ENCODE measurements at places on chromosomes 1 and 21. TPM values are rescaled to one million over a fixed set of nuclear protein-coding genes. Genes with fewer than 3 reads are reported as not detected.

DNA sequence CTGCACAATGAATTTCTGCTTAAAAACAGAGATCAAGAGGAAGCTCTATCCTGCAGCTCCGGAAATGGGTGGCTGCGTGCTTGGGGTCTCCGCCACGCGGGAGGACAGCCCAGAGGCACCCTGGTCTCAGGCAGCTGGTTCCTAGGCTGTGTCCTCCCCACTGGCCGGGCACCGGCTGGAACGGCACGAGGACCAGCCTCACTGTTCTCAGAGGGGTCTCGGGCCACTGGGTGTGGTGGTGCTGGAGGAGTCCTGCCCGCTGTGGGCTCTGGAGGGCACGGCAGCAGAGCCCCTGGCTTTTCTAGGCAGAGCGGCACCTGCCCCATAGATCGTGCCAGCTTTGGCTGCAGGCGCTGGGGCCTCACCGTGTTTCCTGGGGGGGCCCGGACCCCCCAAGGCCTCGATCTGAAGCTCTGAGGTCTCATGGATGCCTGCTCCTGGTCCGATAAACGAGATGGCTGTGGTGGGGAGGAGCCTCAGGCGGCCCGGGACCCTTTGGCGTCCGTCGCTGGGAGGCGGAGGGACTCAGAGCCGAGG is 8.2 kb upstream of the RNF223 start:
- peak; percentile 12 for DNase-seq

- DNase-seq, result no peak
Observed at GRCh38 chr1:17857996-17858395, 102.9 kb downstream of the ACTL8 start.

DNA sequence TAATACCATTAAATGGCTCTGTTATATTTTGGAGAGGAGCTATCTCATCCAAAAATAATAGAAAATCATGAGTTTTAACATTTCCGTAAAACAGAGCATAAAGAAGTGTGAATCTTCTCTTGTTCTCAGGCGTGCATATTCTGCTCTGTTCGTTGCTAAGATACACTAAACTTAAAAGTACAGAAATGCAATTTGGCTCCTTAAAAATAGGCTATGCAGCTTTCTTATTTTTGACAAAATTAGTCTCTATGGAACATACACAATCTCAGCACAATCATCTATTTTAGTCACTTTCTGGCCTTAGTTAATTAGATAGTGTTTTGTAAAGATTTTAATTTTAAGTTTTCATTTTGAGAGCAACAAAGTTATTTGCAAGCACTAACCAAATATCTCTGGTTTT is 79.0 kb upstream of the USP25 start:
- DNase-seq, result no peak

- no peak for DNase-seq
Observed at GRCh38 chr1:220746851-220747250, 1.3 kb upstream of the MTARC2 start.

- no peak for DNase-seq
Observed at GRCh38 chr21:42369821-42370220, 3.5 kb upstream of the TFF1 start.

GRCh38 chr1:52413410-52413989 is 9.1 kb downstream of the PRPF38A start:
- DNase-seq, result no peak

- no peak for DNase-seq
Observed at GRCh38 chr1:183776731-183777130, 28.2 kb upstream of the RGL1 start.

GRCh38 chr1:24233684-24234600 is 46.9 kb upstream of the IFNLR1 start:
- no peak for DNase-seq

DNA sequence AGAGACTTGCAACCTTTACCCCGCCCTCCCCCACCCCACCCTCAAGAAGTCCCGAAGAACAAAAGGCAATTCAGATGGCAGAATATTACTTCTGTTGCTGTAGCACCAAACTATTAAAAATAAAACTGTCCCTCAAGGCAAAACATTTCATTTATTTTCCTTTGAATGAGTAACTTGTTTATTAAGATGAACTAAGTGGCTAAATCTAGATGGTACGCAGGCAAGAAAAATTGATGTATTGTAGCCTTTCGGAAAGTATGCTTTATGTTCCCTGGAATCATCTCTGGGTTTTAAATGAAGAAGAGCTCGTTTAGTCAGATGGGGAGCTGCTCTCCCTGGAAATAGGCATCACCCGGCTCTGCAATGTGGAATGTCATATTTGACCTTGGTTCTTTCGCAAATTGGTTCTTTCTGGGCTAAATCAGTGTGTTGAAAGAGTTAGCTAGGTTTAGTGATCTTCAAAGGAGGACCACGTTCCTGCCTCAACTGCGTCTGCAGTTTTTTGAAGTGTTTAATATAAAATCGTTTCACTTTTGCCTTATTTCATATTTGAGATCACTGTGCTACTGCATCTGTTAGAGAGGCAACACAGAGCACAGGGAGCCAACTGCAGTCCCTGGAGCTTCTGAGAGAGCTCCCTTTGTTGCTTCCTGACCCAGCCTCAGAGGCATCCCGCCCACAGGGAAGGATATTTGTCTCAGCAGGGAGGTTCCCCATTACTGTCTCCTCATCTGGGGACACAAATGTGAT is 61.8 kb downstream of the KIF26B start:
- no peak for DNase-seq

- DNase-seq, result no peak
Observed at GRCh38 chr1:18007391-18008041, 100.1 kb upstream of the IGSF21 start.

GRCh38 chr1:236400061-236400603 is 6.0 kb downstream of the EDARADD start:
- no peak for DNase-seq

DNA sequence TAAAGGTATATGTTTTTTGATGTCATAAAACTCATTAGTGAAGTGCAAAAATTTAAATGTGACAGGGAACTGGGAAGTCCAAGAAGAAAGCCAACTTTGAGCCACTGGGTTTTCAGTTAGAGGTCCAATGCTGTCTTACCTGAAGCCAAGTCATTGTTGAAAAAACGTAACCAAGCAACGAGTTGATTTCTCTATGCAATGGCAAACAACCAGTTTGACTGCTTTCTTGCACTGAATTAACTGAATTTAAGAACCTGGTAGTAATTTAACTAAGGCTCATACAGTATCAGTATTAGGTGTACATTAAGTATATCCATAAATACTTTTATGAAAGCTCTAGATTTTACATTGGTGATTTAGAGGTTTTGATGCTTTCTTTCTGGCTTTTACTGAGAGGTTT is 20.2 kb upstream of the S1PR1 start:
- no peak for DNase-seq

DNA sequence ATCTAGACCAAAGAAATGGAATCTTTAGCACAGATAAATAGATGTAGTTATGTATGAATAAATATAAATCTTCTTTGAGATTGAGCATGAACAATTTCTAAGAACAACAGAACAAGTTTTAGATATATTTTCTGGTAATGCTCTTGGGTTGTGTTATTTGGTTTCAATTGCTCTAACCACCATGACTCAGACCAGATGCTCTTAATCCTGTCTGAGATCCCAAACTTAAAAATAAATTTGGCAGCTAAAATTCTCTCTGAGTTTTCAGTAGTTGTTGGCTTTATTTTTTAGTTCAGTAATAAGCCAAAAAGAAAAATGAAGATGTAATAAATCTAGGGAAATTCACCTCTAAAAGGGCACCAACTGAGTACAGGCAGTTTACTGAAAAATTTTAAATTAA is 1693.4 kb downstream of the NCAM2 start:
- no peak for DNase-seq

DNA sequence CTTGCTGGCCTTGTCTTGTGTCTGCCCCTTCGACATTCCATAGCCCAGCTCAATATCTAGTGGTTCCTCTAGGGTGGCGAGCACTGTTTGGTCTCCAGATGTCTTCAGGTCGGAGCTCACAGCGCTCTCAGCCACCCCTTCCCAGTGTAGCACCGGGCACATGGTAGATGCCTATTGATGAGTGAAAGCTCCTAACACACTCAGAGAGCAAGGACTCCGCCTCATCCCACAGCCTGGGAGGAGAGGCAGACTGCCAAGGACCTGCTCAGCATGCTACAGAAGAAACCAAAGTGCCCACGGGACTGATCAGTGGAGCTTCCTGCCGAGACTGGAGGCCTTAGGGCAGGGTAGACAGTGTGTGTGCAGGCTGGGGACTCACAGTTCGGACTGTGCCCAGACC is 10.9 kb downstream of the PCSK9 start:
- DNase-seq, result no peak

GRCh38 chr1:220484135-220484534 is 43.8 kb upstream of the MARK1 start:
- no peak for DNase-seq

DNA sequence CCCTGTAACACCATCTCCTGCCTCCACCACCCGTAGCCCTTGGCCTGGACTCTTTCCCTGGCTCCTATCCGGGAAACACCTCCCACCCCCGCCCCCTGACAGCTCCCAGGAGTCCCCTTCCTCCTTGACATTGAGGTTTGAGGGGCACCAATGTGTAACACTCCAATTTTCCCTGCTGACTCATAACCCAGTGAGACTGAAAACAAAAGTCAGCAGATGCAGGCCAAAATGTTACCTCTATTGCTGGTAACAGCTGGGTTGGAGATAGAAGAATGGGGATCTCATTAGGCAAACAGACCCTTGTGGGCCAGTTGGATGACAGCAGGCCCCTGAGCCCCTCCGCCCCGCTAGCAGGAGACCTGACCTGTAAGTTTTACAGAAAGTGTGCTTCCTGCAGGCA is 237.2 kb downstream of the KAZN start:
- DNase-seq, result no peak

DNA sequence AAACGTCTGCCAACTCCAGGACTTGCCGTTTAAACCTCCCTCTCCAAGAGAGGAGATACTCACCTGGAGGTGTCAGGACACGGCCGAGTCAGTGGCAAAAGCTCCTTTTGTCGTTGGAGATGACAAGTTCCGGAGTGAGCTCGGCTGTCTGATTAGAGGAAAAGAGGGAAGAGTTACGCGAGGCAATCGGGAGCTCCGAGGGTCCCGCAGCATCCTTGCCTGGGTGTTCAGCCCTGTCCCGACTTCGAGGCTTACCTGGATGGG is 497 bp downstream of the ID3 start:
- DNase-seq, result no peak

GRCh38 chr1:117676615-117677130 is 70.8 kb downstream of the TENT5C start:
- no peak for DNase-seq

GRCh38 chr1:8427986-8428385 is 110.1 kb downstream of the SLC45A1 start:
- no peak for DNase-seq

The CD5L gene
- total RNA-seq, result 0.52 TPM

The ARHGAP29 gene
- total RNA-seq, result 26.5 TPM

The ZNF593OS gene
- not detected for total RNA-seq

The FCGR1A gene
- 1.2 TPM for total RNA-seq

The ACKR1 gene
- total RNA-seq, result 10.9 TPM

The GNG12 gene
- total RNA-seq, result 35.1 TPM

The MFN2 gene
- total RNA-seq, result 663 TPM

The KCNJ9 gene
- total RNA-seq, result 0.05 TPM

The PTAFR gene
- 1.5 TPM for total RNA-seq

The CAP1 gene
- 66.0 TPM for total RNA-seq

The SPRR4 gene
- not detected for total RNA-seq

The S100A12 gene
- total RNA-seq, result 2.3 TPM

The CFAP141 gene
- not detected for total RNA-seq

The MSTO1 gene
- total RNA-seq, result 13.1 TPM

The TMPRSS15 gene
- total RNA-seq, result not detected
